ENCODE measurements at places on chromosomes 6 and 20. TPM values are rescaled to one million over a fixed set of nuclear protein-coding genes. Genes with fewer than 3 reads are reported as not detected.

C6orf132 gene
- 15.0 TPM for total RNA-seq

GCNT2 gene
- total RNA-seq: 40.0 TPM

SYCP2 gene
- total RNA-seq: 1.2 TPM

PROKR2 gene
- not detected for total RNA-seq

HLA-DMB gene
- 55.9 TPM for total RNA-seq

ISM1 gene
- total RNA-seq: 2.3 TPM

FOXC1 gene
- total RNA-seq: 3.6 TPM

CRIP3 gene
- total RNA-seq: 1.5 TPM

MRPS26 gene
- 41.7 TPM for total RNA-seq

SLC32A1 gene
- total RNA-seq: not detected

RIPOR3 gene
- 4.4 TPM for total RNA-seq

SIRPD gene
- total RNA-seq: not detected

BMP6 gene
- 5.9 TPM for total RNA-seq

IL17A gene
- not detected for total RNA-seq

STMND1 gene
- 2.6 TPM for total RNA-seq

HNF4A gene
- total RNA-seq: 0.74 TPM

ECHDC1 gene
- total RNA-seq: 76.5 TPM

All from upper lobe of left lung (tissue), 6 donors.